Left renal cortex interstitium (tissue), 4 donors: ENCODE measurements at places on chromosomes 13 and 19.

- DNase-seq, result no peak
Observed at GRCh38 chr19:18456974-18457373, 19.0 kb upstream of the ISYNA1 start.

DNA sequence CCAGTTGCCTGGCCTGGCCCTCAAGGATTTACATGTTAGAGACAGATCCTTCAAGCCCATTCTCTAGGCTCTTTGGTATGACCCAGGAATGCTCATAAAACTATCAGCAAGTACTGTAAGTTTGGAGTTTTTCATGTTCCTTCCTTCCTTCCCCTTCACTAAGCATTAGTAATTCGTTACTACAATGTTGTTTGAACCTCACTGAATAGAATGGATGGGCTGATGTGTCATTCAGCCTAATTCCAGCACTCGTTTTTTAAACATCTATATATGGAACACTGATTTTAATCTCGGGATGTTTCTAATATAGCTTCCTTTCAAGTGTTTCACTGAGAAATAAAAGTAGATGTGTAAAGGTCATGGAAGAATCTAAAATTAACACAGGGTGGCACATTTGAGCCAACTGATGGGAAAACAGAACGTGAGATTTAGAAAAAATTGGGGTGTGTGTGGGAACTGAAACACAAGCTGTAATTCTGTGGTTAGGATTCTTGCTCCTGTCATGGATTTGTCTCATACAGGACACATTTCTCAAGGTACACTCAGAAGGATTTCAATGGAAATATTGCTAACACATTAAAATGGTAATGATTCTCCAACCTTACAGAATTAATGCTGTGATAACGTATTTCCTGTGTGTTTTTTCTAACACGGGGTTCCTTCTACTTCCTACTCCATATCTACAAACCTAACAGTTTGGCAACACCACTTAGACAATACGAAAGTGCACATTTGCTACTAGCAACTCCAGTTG lies 93.4 kb downstream of the FLT1 start:
- DNase-seq, result no peak

GRCh38 chr19:2014131-2014571 lies 1.4 kb downstream of the BTBD2 start:
- no peak for DNase-seq

GRCh38 chr19:14505488-14506239 lies 9.7 kb upstream of the GIPC1 start:
- DNase-seq, result no peak
